ENCODE measurements at places on chromosomes 6 and 20.

- no peak for DNase-seq
Observed at GRCh38 chr6:111842891-111843290, 30.4 kb downstream of the FYN start.

GRCh38 chr6:44003345-44004061 lies 123.7 kb downstream of the MRPL14 start:
- no peak for DNase-seq

- no peak for DNase-seq
Observed at GRCh38 chr6:27517928-27518787, 45.3 kb upstream of the ZNF184 start.

GRCh38 chr6:166112580-166112979 lies 55.1 kb downstream of the TBXT start:
- DNase-seq, result no peak

DNA sequence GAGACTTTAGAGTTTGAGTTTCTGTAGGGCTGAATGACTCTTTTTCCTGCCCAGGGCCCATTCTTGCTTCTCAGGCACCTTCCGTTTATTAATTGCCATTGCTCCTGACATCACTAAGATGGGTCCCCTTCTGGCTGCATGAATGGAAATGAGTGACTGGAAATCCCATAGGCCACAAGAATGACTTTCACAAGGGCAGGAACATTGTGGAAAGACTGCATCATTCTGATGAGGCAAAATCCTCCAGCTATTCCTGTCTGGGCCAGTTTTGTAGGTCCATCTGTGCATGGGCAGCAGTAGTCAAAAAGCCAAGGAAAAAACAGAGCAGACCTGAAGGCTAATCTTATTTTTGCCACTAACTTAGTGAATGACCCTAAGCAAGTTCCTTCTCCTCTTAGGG lies 19.3 kb downstream of the TMEM74B start:
- DNase-seq, result no peak

- DNase-seq, result no peak
Observed at GRCh38 chr6:27138837-27139755, 108.4 kb upstream of the PRSS16 start.

DNA sequence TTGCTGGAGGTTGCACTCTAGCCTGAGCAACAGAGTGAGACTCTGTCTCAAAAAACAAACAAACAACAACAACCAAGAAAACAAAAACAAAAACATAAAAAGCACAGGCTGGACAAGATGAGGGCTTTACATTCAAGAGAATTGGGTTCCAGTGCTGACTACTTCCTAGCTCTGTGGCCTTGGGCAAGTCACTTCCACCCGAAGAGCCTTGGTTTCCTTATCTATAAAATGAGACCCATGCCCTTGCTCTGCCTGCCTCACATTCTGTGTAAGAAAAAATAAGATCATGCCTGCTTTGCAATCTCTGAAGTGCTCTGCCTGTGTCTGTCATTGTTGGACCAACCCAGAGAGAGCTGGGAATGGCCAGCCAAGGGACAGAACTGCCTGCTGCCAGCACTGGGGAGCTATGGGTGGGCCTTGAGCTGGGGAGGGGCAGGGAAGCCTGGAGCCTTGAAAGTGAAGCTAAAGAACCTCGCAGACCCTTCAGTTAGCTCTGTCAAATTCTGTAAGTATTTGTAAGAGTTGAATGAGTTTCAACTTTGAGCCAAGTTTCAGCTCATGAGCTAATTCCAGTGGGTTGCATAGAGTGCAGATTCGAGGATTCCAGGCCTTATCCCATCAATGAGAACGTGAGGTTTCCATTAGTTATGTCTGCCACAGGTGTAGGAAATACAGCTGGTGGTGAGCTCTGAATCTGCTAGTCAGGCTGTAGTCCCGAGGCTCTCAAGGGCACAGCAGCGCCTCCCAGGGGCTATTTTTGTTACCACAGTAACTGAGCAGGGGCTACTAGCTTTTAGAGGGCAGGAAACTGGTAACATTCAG lies 93.2 kb downstream of the DLGAP4 start:
- DNase-seq, result no peak

DNA sequence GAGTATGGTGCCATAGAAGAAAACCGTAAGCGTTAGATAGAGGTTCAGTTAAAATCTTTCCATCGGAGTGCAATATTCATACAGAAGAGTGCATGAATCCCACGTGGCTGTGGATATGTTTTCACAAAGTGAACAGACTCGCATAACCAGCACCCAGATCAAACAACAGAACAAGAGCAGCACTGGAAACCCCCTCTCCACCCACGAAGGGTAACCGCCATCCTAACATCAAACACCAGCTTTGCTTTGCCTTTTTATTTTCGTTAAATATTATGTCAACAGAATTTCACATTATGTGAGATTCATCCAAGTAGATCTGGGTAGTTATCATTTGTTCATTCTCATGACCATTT lies 4.7 kb downstream of the GTSF1L start:
- no peak for DNase-seq

DNA sequence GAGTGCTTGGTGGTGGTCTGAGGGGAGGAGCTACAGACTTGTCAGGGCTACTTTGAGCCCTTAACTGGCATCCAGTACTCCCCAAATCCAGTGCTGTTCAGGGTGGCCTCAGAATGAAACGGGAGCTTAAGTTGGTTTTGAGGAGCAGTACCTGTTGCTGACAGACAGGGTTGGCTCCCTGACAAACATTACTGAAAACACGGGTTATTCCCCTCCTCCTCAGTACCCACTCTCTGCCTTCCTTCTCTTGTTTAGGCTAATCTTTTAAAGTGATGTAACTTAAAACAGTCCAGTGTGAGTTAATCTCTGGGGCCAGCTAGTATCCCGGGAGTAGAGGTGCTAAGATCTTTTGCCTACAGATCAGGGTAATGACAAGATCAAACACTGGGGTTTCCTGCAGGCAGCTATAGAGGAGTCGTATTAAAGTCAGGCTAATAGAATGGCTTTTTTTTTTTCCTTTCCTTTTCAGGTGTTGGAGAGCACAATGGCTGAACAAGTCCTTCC lies 3.7 kb downstream of the TNFAIP3 start:
- peak; percentile 46 for DNase-seq

GRCh38 chr6:142844065-142844755 lies 100.8 kb downstream of the HIVEP2 start:
- no peak for DNase-seq

DNA sequence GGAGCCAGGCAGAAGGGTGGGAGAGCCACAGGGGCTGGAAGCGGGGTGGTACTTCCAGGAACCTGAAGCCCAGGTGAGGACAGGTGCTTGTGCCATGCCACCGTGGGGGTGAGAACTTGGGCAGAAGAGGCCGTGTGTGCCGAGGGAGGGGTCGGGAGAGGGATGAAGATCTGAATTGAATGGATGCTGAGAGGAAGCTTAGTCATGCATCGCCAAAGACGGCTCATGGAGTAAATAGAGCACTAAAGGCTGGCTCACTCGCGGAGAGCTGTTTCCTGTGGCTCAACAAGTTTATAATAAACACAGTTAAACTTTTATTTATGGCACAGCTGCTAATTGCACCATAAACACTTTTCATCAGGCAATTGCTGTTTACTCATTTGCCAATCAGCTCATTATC lies 21.7 kb upstream of the MYT1 start:
- DNase-seq, result no peak

- no peak for DNase-seq
Observed at GRCh38 chr20:44422083-44422482, 53.6 kb upstream of the TTPAL start.

DNA sequence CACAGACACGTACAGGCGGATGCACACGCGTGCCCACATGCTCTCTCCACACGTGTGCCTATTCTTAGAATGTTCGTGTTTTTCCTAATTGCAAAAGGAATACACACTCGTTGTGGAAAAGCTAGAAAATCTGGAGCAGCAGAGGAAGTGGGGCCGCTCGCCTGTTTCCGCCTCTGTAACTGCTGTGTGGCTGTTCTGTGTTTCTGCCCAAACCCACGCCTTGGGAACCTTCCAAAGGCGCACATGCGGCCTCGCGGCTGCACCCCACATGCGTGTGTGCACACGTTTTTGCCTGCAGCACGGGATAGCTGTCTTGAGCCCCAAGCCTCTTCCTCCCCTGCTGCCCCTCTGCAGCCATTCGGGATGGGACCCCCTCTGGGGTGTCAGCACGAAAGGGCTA lies 12.2 kb downstream of the SLC17A9 start:
- no peak for DNase-seq

- DNase-seq, result no peak
Observed at GRCh38 chr20:23157734-23158133, 71.6 kb upstream of the CD93 start.

DNA sequence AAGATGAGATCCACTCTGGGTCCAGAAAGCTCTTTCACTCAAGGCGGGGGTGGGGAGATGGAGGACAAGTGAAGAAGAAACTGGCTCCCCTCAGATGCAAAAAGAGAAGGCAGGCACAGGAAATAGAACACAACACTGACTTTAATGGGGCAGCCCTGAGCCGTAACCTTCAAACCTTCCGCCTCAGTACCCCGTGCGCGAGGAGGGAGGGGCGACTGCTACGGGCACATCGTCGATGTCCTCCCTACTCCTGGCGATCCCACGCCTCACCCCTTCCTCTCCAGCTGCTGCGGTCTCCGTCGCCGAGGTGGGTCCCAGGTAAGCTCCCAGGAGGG lies 3.9 kb downstream of the SPEF1 start:
- DNase-seq, result no peak

- no peak for DNase-seq
Observed at GRCh38 chr6:17393892-17394631, 667 bp downstream of the CAP2 start.

DNA sequence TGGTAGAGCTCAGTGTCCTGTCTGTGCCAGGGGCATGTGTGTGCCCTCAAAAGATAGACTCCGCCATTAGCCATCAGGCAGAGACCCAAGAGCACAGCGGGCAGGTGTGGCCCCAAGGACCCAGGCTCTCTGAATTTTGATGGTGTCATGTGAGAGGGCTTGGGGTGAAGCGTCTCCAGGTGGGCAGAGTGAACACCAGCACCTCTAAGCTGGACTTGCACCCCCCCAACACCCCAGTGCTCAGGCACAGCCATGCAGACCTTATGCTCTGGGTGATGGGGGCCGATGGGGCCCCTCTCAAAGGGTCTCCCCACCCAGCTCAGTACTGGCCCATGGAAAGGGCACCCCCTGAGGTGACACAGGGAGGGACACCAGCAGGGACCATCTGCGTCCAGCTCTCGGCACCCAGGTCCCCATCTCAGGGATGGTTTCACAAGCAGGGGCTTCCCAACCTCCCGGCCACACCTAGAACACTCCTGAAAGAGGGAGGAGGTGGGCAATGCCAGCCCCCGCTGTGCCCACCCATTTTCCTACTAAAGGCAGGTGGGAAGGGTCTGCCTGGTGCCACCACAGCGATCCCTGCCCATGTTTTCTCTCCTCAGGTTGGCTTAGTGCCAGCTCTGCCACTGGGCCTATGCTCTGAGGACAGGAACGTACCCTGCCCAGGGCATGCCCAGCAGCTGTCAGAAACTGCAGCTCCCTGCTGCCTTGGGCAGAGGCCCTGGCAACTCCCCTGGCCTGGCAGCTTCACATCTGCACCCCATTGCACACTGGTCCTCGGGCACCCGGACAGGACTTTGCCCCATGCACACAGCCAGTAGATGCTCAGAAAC lies 3.5 kb downstream of the CST7 start:
- no peak for DNase-seq

DNA sequence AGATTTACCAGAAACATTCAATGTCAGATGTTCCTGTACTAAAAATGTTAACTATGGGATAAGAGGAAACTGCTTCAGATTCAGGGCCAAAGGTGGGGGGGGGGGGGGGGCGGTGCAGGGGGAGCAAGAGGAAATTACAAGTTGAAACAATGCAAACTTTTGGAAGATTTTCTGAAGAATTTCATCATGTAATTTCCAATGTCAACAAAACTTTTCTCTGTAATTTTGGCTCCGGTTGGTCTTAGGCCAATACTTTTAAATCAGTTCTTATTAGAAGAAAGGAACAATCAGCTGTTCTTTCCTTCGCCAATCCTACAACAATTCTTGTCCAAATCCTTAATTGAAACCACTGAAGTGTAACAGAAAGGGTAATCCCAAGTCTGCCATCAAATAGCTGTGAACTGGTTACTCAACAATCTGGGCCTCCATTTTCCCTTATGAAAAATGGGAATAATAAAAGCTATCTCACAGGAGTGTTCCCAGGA lies 13.1 kb downstream of the UQCC1 start:
- no peak for DNase-seq

DNA sequence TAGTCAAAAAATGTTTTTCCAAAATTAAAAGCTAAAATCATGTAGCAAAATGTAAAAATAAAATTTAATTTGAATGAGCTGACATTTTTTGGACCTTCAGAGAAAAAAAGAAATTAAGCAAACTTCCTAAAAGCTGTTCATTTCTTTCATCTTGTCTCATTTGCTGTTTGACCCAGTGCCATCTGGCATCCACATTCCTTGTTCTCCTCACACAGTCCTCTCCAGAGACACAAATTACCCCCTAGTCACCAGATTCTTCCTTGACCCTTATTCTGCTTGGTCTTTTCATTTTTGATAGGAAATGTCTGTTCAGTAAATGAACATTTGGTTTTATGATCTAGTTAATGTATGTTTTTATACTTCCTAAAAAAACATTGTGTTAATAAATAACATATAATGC lies 55.2 kb downstream of the HDDC2 start:
- no peak for DNase-seq

- DNase-seq, result no peak
Observed at GRCh38 chr6:105988812-105989577, 97.1 kb upstream of the PRDM1 start.

- no peak for DNase-seq
Observed at GRCh38 chr20:10313701-10314100, 95.1 kb downstream of the SNAP25 start.

DNA sequence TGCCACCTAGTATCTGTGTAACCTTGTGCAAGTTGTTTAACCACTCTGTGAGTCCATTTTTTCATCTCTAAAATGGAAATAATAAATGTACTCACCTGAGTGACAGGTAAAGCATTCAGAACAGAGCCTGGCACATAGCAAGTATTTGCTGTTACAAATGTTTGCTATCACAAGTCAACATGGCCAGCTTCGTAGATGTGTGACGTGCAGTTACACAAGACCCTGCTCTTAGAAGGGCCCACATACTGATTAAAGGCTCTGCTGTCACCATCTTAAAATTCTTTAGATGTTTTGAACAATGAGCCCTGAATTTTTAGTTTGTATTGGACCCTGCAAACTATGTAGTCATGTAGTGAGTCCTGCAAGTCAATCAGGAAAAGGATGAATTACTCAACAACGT lies 40.4 kb upstream of the KIAA1586 start:
- no peak for DNase-seq

GRCh38 chr20:32792731-32793458 lies 26.9 kb upstream of the MAPRE1 start:
- no peak for DNase-seq

Measured in activated CD4-positive, alpha-beta T cell treated with anti-CD3 and anti-CD28 coated beads for 24 hours (primary cell).